NCI-H524 (cell line): ENCODE measurements at places on chromosomes 11 and 22.

- no peak for DNase-seq
These were observed 10.9 kb downstream of the RELA start for GRCh38 chr11:65651589-65652510.

DNA sequence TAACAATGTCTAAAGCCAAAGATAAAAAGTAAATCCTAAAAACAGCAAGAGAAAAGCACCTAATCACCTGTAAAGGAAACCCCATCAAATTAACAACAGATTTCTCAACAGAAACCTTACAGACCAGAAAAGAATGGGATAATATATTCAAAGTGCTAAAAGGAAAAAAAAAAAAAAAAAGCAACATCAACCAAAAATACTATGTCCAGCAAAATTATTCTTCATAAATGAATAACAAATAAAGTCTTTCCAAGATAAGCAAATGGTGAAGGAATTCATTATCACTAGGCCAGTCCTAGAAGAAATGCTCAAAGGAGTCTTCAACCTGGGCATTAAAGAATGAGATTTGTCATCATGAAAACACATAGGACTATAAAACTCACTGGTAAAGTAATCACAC lies 192.0 kb upstream of the UBASH3B start:
- DNase-seq, result no peak

- no peak for DNase-seq
These were observed 923.3 kb downstream of the KCNA4 start for GRCh38 chr11:29093416-29094120.

GRCh38 chr11:69947059-69947792 lies 128.0 kb upstream of the FGF3 start:
- DNase-seq, result no peak

DNA sequence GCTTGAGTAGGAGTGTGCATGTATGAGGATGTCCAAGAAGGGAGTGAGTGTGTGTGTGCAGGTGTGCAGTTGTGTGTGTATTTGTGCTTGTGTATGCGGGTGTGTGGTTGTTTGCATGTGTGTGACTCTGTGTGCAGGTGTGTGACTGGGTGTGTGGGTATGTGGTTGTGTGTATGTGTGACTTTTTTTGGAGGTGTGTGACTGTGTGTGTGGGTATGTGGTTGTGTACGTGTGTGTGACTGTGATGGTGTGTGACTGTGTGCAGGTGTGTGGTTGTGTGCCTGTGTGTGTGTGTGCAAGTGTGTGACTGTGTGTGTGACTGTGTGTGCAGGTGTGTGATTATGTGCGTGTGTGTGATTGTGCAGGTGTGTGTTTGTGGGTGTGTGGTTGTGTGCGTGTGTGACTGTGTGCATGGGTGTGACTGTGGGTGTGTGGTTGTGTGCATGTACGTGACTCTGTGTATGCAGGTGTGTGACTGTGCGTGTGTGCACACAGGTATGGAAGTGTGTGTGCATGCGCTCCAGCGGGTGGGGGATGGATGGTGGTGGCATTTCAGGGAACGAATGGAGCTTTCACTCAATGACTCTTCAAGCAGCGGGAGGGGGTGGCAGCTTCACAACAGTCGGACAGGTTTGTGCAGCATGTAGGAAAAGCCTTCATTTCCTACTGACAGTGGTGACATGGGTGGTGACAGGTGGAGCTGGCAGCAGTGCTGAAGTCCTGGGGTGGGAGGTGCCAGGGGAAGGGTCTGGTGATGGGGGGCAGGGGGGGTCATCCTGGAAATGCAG lies 47.6 kb downstream of the CACNA1I start:
- no peak for DNase-seq

- DNase-seq, result no peak
These were observed 37.2 kb downstream of the GAS2 start for GRCh38 chr11:22703591-22703990.

DNA sequence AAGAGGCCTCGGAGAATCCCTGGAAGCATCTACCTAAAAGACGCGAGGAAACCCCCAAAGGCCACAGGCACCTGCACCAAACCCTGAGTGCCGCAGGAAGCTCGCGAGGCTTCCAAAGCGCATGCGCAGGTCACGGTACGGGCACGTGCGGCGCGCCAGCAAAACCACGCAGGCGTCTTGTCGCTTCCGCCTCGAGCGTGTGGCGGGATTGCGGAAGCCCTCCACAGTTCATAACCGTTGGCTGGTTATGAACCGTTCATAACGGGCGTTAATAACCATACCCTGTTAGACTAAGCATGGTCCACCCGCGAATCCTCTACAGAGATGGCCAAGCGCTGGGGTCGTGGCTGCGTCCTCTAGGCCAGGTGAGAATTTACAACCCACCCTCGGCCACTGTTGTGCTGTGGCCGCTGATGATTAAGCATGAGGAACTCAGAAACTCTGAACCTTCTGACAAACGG lies 46.4 kb downstream of the MORC2 start:
- DNase-seq, result no peak
